ENCODE measurements at places on chromosomes 11 and 22.

GRCh38 chr22:46593211-46593681, 26.9 kb upstream of the GRAMD4 start:
- DNase-seq = no peak

DNA sequence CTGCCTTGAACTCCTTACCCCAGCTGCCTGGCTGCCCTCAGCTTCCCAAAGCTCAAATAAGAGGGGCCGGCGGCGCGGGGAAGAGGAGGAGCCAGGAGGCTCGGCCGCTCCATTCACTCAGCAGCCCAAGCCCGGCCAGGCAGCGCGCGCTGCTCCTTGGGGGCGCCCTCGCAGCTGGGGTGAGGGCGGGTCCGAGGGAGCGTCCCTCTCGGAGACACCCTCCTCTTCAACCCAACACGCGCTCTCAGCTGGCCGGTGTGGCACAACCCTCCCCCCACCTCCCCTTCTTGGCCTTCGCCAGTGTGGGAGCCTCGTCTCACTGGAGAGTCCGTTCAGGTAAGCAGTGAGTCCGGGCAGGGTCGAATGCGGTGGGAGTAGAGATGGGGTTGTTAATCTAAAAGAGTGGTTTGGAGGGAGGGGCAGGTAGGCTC, at the start of gene WT1:
Gene WT1 (minus strand): TSS at position 29 of the 431 bp plus-strand sequence.
- DNase-seq = peak; percentile 68

- peak; percentile 1 for DNase-seq
These were observed 1.6 kb upstream of the TRIM29 start for GRCh38 chr11:120139316-120140069.

GRCh38 chr22:48367731-48368130, 1459.9 kb downstream of the BRD1 start:
- no peak for DNase-seq

- peak; percentile 25 for DNase-seq
These were observed 754 bp downstream of the NUP50 start for GRCh38 chr22:45164270-45165088.

GRCh38 chr11:96185220-96185768, 157.7 kb downstream of the MAML2 start:
- DNase-seq = no peak

DNA sequence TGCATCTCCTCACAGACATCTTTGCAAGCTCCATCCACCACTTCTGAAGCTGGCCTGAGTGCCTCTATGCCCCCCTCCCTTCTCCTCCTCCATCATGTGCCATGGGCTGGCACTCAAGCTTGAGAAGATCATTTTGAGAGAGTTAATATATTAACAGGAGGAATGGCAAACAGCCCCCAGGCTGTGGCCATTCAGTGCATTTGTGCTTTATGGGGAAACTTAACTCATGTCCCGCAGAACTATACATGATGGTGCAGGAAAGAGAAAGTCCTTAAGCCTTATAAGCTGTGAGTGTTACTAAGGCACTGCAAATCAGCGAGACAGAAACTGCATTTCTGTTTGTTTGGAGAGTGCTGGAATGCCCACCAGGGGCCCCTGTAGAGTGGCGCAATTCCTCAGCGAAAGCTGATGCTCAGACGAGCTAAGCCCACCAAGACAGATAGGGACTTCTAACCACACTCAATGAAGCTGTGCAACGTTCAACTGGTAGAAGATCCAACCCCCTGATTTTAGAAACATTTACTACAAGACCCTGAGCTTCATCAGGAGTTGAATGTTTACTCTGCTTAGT, 26.8 kb upstream of the PHLDA2 start:
- DNase-seq = no peak

GRCh38 chr11:123505546-123506299, 75.7 kb downstream of the GRAMD1B start:
- peak; percentile 73 for DNase-seq

DNA sequence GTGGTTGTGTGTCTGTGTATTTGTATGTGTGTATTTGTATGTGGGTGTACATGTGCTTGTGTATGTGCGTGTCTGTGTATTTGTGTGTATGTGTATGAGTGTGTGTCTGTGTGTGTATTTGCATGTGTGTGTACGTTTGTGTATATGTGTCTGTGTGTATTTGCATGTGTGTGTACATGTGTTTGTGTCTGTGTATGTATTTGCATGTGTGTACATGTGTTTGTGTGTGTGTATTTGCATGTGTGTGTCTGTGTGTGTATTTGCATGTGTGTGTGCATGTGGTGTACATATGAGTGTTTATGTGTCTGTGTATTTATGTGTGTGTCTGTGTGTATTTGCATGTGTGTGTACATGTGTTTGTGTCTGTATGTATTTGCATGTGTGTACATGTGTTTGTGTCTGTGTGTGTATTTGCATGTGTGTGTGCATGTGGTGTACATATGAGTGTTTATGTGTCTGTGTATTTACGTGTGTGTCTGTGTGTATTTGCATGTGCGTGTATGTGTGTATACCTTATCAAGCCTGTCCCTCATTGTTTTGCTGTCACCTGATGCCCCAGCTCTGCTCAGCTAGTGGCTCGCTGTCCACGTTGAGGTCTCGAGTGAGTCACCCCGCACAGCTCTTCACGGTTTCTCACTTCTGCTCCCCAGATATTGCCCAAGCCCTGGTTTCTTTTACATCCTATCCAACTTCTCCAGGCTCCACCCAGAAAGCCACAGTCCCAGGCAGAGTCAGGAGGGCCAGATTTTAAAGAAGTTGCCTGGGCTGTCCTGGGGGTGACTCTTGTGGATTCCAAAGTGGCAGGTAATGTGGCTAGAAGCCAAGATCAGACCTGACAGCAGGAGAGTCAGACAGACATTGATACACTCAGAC, 15.2 kb downstream of the MB start:
- DNase-seq = no peak

GRCh38 chr11:104844451-104844850, 53.8 kb downstream of the CASP12 start:
- DNase-seq = no peak

- DNase-seq = no peak
These were observed 48.5 kb downstream of the GGTLC2 start for GRCh38 chr22:22692707-22693530.

DNA sequence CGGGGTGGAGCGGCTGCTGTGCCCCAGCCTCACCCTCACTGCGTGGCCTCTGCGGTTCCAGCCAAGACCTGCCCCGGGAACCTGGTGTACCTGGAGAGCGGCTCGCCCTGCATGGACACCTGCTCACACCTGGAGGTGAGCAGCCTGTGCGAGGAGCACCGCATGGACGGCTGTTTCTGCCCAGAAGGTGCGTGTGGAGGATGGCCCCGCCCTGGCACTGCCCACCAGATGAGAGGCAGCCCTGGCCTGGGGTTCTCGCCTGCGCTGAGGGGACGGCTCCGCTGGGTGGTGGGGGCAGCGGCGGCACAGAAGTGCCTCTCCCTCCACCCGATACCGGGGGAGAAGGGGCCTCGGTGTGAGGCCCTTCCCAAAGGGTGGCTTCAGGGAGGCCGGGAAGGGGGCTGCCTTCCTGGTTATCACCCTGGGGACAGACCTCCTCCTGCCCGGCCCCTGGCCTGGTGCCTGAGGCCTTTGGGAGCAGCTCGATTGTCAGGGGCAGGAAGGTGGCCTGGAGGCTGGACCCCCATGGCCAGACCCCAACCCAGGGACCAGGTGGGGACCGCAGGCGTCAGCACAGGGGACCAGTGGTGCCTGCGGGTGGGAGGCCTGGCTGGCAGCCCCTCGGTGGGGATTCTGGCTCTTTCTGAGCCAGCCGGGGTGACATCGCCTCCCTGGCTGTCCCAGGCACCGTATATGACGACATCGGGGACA, 7.1 kb downstream of the MUC2 start:
- no peak for DNase-seq

GRCh38 chr11:9459667-9460321, 1.0 kb upstream of the ZNF143 start:
- no peak for DNase-seq

DNA sequence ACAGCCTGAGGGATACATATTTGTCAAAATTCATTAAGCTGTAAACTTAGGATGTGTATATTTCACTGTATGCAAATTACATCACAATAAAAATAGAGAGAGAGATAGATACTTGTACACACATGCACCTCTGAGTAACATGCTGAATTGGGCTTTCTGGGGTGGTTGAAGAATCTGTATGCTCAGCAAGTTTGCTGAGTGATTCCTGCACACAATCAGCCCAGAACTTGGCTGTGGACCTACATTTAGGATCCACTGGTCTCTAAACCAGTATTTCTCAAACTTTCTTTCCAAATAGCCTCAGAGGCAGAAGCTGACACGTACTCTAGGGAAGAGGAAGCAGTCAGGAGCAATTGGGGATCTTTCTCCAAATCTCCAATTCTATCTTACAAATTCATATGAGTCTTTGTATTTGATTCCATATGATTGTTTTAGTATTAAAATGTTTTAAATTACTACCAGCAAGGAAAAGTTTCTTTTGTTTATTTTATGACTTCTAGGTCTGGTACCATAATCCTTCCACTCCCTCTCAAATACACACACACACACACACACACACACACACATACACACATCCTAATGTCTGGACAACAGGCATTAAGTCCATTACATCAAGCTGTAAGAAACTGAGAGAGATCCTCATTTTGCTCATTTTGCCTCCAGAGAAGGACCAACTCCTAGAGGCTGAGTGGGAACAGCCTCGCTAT, 20.0 kb downstream of the SYT13 start:
- no peak for DNase-seq

GRCh38 chr11:19631712-19632498, 80.7 kb upstream of the NAV2 start:
- no peak for DNase-seq

DNA sequence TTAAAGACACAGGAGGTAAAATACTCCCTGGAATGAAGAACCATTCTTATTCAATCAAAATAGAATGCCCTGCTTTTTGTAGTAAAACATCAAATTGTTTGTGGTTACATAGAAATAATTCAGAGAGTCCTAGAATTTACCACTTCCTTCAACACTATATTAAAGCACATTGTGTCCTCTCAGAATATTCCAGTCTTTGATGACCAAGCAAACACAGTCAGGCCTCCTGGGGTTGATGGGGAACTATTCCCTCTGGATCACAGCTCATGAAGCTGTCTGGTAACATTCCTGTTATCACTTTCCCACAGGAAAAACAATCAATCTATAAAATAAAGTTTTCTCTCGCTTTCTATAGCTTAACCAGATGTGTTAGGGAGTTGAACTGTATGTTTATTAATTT, 389.3 kb downstream of the KCNA4 start:
- DNase-seq = no peak

- no peak for DNase-seq
These were observed 592.0 kb downstream of the BRD1 start for GRCh38 chr22:49235463-49236300.

DNA sequence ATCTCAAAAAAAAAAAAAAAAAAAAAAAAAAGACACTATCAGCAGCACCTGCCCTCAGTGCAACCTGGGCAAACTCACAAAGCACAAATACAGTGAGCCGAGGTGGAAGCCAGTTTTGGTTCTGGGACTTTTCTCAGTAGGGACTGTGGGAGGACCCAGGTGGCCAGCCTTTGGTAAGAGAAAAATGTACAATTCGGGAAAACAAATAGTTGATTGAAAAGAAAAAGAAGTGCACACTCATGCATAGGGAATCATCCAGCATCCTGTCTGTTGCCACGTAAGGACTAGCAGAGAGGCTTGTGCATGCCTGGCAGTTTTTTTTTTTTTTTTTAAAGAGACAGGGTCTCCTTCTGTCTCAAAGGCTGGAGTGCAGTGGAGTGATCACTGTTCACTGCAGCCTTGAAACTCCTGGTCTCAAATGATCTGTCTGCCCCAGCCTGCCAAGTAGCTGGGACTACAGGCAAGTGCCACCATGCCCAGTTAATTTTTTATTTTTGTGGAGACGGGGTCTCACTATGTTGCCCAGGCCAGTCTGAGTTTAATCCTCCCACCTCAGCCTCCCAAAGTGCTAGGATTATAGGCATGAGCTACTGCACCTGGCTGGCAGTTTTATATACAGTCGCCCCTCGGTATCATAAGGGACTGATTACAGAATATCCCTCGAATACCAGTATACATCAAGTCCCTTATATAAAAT, 36.7 kb downstream of the TPST2 start:
- peak; percentile 6 for DNase-seq

- no peak for DNase-seq
These were observed 15.0 kb upstream of the SLC39A13 start for GRCh38 chr11:47393163-47394049.

- DNase-seq = no peak
These were observed 177.5 kb upstream of the GRIA4 start for GRCh38 chr11:105432241-105432995.

GRCh38 chr11:3143136-3143880, 21.8 kb downstream of the OSBPL5 start:
- DNase-seq = peak; percentile 40

DNA sequence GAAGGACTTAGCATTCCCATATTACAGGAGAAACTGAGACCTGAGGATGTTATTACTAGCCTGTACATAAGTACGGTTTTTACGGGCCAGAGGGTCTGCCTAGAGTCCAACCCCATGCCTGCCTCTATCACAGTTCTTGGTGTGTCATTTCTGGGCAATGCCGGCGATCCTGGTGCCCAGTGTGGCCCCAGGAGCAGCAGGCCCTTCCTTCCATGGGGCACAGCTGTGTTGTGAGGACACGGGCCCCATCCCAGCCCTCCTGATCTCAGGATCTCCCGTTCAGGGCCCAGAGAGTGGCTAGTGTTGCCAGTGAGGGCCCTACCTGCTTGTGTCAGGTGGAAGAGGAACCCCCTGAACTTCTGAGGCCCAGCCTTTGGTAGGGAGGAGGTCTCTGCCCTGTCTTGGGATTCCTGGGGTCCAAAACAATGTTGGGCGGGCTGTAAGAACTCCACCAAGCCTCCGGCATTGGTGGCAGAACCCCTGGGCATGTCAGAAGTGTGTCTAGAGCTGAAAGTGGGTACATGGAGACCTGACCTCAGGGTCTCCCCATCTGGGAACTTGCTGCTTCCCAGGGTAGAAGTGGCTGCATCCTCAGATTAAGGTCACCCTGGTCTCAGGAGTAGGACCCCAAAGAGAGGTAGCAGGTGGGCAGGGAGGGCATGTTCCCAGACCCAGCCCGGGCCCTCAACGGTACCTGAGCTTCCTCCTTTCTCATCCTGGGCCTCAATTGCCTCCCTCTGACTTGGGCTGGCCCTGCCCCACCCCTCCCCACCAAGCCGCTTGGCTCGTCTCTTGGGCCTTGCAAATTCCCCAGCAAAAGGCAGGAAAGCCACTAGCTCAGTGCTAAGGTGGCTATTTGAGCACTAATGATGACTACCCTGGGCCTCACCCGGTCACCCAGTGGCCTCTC, 74.6 kb upstream of the KCNQ1OT1 start:
- no peak for DNase-seq
